ENCODE measurements at places on chromosomes 7 and 10.

- no peak for DNase-seq
Observed at GRCh38 chr10:58608351-58608750, 95.7 kb downstream of the BICC1 start.

DNA sequence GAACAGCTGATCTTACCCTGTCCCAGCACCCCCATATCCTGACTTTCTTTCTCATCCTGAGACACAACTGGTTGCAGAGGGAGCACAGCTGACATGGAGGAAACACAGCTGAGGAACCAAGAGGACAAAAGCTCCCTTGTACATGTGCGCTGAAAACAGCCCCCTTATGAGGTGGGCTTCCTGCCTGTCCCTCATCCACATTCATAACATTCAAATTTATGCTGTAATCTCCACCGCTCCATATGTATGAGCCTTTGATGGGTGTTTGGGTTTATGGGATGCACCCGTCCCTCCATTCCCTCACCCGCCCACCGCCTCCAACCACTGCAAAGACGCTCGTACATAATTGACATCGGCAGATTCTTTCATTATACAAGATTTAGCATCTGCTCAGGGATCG, 49.6 kb upstream of the BTRC start:
- no peak for DNase-seq

GRCh38 chr7:24821045-24821753, 63.9 kb upstream of the GSDME start:
- DNase-seq, result peak; percentile 84

GRCh38 chr10:93703066-93703465, 674 bp upstream of the FRA10AC1 start:
- no peak for DNase-seq

DNA sequence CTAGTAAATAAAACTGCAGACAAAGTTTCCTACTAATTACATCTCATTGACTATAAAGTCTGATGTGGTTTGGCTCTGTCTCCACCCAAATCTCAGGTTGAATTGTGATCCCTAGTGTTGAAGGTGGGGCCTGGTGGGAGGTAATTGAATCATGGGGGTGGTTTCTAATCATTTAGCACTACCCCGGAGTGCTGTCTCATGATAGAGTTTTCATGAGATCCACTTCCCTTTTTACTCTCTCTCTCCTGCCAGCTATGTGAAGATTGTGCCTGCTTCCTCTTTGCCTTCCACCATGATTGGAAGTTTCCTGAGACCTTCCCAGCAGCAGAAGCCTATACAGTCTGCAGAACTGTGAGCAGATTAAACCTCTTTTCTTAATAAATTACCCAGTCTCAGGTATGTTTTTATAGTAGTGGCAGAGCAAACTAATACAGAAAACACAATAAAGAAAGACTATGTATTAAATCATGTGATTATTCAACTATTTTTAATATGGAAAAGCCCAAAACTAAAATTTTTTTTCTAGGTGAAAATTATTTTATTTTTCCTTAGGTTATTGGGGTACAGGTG, 232.1 kb downstream of the FZD1 start:
- DNase-seq, result no peak

GRCh38 chr7:84159435-84159834, 35.2 kb downstream of the SEMA3A start:
- no peak for DNase-seq

DNA sequence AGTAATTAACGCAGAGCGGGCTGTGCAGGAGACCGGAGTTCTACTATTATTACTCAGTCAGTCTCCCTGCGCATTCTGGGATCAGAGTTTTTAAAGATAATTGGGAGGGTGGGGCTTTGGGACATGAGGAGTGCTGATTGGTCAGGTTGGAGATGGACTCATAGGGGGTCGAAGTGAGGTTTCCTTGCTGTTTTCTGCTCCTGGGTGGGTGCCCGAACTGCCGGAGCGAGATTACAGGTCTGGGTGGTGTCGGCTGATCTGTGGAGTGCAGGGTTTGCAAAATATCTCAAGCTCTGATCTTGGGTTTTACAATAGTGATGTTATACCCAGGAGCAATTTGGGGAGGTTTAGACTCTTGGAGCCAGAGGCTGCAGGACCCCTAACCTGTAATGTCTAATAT, 3.9 kb upstream of the LRRC27 start:
- no peak for DNase-seq

DNA sequence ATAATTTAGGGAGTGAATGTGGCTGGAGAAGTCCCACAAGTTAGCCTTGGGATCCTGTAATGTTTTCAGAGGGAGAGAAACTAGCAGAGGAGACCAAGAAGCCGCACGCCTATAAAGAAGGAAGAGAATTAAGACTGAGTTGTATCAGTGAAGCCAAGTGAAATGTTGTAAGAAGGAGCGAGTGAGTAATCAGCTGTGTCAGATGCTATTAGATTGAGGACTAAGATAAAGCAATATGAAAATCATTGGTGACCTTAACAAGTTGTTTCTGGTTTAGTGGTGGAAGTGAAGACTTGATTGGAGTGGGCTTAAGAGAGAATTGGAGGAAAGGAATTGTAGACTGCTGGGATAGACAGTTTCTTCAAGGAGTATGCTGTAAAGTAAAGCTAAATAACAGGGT, 8.8 kb downstream of the CCSER2 start:
- no peak for DNase-seq

- no peak for DNase-seq
Observed at GRCh38 chr7:148374396-148375259, 215.9 kb upstream of the C7orf33 start.

GRCh38 chr10:75355706-75356105, 45.9 kb downstream of the ZNF503 start:
- DNase-seq, result no peak

DNA sequence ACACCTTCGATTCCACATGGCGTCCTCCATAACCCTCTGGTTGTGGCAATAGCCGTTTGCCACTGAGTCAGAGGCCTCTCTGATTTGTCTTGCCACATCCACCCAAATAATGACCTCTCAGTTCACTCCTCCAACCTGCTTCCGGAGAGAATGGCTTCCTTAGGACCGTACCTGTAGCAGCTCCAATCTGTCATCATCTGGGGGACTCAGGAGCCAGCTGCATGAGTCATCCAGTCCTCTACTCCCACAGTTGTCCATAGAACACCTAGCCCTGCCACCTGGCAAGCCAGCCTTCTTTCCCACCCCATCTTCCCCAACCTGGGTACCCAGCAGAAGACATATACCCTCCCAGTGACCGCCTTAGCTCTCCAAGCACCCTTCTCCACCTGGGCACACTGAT, 64.4 kb upstream of the MXI1 start:
- no peak for DNase-seq

DNA sequence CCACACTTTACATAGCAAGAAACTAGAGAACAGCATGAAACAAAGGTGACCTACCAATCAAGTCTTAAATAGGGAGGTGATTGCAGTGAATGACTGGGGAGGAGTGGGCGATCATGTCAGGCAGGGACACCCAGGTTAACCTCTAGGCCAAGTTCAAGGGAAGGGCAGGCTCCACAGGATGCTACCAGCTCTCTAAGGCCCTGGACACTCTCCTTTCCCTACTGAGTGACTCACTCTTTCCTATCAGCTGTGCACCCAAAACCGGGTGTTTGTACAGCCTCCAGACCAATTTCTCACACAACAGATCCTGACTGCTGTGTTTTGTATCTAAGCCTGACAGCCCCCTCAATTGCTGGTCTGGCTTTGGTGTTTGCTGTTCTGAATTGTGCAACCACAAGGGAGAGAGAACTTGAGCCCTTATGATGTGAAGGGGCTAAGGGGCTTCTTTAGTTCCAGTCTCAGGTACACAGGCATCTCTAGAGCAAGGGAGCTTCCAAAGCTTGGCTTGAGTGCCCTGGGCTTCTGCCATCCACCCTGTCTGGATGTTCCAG, 107.8 kb downstream of the TBXAS1 start:
- no peak for DNase-seq

DNA sequence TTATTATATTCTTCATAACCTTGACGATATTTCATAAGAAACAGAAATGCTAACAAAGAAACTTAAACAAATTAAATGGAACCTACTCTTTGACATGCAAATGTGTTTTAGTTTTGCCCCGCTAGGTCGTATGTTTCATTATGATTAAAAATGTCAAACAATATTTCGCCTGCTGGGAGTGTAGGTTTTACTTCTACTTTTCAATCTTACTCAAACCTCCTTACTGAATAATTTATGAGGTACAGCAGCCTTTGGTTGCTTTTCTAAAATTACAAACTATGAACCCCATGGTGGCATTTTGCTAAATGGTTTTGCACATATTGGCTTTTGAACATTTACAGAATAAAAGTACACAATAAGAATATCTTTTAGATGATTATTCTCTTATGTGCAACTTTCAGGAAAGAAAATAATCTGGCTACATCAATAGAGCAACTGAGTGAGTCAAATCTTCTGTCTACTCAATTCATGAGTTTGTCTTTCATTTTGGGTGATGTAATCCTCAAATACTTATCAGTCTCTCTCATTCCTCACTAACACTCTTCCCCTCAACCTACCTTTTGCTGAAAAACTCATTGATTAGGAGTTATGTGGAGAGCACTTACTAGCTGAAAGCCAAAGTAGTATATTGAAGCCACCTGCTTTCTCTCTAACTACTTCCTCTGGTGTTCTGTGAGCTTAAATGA, 1226.4 kb downstream of the XPNPEP1 start:
- no peak for DNase-seq

GRCh38 chr7:34087892-34088891, 182.9 kb downstream of the BMPER start:
- no peak for DNase-seq

- DNase-seq, result no peak
Observed at GRCh38 chr7:71339924-71340323, 208.0 kb downstream of the GALNT17 start.
